ENCODE measurements at places on chromosomes 5 and 9.

DNA sequence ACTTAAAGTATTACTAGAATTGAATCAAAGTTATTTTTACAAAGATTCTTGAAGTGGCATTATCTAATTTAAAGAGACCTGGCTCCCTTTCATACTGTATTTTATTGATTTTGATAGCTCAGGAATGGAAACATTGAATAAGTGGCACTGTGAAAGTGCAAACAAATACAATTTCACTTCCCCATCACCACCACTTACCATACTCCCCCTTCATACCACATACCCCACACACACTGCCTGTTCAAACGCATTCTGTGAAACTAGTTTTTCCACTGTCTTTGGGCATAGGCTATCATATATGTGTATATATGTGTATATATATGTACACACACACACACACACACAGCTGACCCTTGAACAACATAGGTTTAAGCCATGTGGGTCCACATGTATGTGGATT is 62.1 kb upstream of the ATG10 start:
- DNase-seq, result no peak

DNA sequence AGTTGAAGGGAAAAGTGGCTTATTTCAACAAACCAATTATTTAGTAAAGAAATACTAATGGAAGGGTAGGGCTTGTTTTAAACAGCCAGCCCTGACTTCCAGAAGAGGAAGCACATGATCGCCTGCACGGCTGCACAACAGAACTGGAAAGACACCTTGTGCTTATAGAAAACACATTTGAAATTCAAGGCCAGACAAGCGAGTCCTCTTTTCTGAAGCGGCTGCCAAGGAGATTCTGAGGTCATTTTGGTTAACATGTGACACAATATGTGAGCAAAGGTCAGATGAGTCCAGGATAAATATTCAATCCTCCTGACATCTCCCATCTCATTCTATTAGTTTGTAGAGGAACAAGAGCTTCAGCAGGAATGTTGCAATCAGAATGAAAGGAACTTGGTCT is 461.4 kb upstream of the ST8SIA4 start:
- DNase-seq, result no peak

GRCh38 chr9:25960178-25960577 is 281.9 kb upstream of the TUSC1 start:
- DNase-seq, result no peak

- no peak for DNase-seq
These were observed 1.9 kb downstream of the UGCG start for GRCh38 chr9:111898331-111899096.

- DNase-seq, result no peak
These were observed 24.5 kb upstream of the CRB2 start for GRCh38 chr9:123331346-123332060.

GRCh38 chr5:96687812-96688453 is 25.8 kb downstream of the CAST start:
- no peak for DNase-seq

DNA sequence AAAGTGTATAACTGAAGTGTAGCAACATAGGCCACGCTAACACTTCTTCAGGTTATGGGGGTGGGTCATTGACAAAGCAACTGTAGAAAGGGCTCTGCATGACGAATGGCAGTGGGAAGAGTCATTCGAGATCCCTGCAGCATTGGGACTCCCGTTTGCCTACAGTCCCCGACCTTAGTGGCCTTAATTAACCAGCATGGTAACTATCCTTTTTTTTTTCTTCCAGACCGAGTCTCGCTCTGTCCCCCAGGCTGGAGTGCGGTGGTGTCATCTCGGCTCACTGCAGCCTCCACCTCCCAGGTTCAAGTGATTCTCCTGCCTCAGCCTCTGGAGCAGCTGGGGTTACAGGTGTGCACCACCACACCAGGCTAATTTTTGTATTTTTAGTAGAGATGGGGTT is 14.2 kb upstream of the CMBL start:
- DNase-seq, result no peak

DNA sequence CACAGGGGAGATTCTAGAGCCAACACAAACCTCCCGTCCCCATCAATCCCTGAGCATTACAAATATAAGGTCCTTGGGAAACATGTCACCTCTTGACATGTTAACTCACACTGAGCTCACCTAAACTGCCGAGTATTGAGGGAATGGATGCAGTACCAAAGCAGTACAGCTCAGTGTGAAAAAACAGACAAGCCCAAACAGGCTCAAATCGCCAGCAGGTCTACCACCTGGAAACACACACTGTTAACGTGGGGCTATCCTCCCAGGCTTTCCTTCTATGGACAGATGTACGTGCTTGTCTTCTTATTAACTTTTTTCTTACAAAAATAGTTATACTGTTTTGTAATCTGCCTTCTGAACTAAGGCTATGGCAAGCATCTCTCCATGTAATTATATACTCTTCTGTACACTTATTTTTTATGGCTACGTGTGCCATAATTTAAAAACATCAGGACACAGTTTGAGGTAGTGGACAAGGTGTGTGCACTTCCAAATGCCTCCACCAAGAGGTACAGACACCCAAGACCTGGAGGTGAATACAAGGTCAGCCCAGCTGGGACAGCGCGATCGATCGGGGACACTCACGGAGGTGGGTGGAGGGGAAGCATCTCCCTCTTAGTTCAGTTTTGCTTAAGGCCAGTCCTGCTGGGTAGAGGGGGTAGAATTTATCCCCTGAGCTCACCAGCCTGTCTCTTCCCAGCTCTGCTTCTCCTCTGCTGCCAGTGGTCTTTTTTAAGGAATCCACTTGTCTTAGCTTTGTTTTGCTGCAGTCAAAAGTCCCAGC is 76.5 kb downstream of the DAP start:
- no peak for DNase-seq

DNA sequence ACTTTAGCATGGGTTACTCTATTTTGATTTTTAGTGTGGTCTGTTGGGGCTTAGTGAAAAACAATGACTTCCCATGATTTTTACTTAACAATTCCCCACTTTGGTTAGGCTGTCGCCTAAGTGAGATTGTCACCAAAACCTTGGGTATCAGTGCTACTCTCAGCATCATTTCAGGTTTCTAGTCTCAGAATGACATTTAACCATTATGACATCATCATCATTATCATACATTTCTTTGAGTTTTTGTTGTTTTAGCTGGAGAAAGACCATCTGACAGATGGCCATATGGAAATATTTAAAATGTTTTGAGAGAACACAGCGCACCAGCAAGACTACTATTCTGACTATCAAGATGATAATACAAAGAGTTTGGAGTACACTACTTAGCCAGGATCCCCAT is 551.0 kb upstream of the PTPRD start:
- no peak for DNase-seq

- peak; percentile 42 for DNase-seq
These were observed 103.4 kb upstream of the GNA14 start for GRCh38 chr9:77751341-77752091.

DNA sequence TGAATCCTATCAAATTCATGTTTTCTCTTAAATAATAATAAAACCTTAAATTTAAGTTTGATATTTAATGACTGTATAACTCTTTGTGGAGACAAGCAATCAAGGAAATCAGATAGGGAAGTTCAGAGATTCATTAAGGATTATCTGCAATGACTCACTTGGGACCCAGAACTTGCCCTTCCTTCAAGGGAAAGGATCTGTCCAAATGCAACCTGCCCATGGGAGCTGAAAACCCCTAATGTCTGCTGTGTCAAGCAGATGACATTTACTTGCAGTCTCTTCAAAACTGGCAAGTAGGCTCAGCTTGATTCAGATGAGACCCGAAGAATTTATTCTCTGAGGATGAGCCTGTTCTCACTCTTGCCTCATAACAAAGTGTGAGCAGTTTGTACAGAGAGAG is 1577.6 kb downstream of the EFNA5 start:
- DNase-seq, result no peak

- no peak for DNase-seq
These were observed 1.5 kb downstream of the NEK6 start for GRCh38 chr9:124259158-124259808.

DNA sequence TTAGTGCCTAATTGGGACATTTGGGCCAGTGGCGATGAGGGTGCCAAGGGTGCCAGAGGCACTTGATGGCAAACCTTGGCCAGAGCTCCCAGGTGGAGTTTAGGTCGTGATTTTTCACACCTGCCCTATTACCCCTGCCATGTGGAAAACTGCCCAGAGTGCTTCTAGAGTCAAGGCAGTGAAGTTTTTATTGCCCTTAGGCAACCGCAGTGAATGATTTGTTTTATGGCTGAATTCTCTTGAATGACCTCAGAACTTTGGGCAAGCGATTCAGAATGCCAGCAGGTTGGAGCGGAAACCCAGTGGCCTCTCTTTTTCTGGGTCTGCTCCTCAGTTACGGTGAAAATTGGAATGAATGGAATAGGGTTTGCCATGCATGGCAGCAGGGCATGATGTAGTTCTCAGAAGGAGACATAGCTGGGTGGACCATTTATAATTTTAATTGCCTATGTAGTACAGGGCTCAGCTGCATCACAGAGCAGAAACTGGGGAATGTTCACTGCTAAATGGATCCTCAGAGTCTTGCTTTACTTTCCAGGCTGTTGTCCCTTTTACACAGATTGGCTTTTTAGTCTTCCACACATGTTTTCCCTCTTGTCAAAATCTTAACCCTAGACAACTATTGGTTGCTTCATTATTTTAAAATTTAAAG is 820.0 kb upstream of the SEMA6A start:
- no peak for DNase-seq

GRCh38 chr5:139388198-139388821 is 1.4 kb downstream of the MZB1 start:
- peak; percentile 69 for DNase-seq

DNA sequence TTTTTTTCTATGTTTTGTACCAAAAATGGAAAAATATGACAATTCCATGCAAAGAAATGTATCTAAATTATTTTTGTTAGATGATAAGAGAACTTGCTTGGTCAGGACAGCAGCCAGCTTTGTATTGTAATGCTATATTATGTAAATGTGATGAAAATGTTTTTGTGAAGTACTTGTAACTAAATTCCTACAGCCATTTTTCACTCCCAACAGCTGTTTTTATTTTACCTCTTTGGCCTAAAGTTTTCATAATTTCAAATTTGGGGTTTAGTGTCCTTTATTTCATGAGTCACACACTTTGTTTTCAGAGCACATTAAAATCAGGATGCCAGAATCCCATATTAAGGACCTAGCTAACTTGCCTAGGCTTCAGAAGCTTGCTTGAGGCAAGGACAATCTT is 64.1 kb downstream of the WDR41 start:
- no peak for DNase-seq

- peak; percentile 23 for DNase-seq
These were observed 21.3 kb upstream of the NDST1 start for GRCh38 chr5:150486402-150487198.

GRCh38 chr5:111129938-111130337 is 37.8 kb downstream of the WDR36 start:
- DNase-seq, result no peak

DNA sequence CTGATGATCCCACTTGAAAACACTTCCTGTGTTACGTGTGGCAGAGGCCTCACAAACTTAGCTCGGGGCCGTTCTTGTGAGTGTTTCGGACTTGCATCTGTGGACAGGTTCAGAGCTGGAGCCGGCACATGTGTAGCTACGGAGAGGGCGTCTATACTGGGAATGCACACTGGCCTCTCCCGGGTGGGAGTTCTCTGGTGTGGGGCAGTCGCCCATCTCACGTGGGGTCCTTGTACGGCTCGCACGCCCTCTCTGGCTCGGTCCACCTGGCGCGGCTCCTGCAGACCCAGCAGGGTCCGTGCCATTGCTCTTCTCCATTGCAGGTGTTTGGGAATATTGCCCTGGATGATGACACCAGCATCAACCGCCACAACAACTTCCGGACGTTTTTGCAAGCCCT is 197.9 kb downstream of the CACNA1B start:
- no peak for DNase-seq

- DNase-seq, result no peak
These were observed 626 bp upstream of the FST start for GRCh38 chr5:53479590-53480415.

GRCh38 chr5:143314099-143314498 is 89.4 kb downstream of the NR3C1 start:
- no peak for DNase-seq

DNA sequence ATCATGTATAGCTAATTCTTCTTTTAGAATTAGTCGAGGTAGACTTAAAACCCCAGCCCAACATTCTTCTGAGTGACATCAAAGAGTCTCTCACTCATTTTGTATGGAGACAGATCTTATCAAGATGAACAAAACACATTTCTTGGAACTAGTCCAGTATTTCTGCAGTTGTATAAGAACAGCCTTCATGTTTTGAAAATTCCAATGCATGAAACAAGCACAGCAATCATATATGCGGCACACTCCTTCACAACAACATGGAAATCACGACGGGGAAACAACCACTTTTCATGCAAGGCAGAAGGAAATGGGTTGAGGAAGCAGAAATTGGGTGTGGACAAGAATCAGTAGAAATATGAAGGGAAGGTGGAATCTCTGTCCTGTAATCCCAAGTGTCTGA is 113.8 kb downstream of the PLK2 start:
- no peak for DNase-seq

DNA sequence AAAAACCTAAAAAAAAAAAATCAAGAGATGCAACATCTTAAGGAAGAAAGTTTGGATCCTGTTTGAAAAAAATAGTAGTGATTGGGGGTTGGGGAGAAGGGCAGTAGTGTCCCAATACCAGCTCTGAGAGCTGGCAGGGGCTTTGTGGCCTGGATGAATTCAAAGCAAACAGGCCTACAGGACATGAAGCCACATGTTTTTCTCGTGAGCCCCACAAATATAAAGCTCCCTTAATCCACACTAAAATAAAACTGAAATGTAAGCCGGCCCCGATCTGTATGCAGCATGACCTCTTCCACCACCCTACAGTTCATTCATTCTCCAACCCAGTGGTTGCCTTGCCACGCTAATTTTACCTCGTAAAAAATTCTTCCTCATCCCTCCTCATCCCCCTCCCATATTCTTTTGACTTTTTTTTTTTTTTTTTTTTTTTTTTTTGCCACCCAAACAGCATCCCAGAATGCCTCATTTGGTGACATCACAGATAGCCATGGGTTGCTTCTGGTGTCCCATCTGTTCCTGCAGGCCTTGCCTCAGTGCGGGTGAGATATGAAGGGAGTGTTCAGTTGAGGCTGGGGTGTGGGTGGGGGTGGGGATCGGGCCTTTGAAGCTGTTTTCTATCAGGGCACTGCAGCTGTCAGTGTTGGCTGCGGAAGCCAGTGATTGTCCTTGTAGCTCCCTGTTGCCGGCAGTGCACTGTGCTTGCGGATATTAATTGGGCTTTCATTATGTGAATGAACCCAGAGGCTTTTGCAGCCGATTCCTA is 81.6 kb upstream of the NFIB start:
- DNase-seq, result no peak

DNA sequence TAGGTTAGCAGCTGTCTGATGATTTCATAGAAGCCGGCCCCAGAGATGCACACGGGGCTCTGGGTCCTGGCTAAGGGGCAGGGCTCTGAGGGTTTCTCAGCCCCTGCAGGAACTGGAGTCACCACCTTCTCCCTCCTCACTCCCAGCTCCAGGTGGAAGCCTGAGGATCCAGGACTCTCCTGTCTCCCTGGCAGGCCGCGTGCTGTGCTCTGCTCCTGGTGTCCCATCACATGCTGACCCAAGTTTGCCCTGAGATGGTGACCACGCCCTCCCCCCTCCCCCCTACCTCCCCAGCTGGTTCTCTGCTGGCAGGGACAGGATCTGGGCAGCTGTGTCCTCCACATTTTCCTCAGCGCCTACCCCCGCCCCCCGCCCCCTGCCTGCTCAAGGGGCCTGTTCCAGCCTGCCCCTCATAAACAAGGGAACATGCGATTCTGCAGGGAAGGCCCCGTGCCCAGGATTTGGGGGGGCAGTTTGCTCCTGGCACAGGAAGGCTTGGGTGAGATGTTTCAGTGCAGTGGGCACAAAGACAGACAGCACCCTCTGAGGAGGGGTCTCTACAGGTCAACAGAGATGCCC is 87.4 kb downstream of the PSD2 start:
- DNase-seq, result no peak

Measured in CD4-positive, alpha-beta T cell treated with Interleukin-4 for 1 hour (primary cell).